ENCODE measurements at places on chromosomes 7 and 10. TPM values are rescaled to one million over a fixed set of nuclear protein-coding genes. Genes with fewer than 3 reads are reported as not detected.
A peak's percentile ranks its signal among the peaks of the same experiment; 100 is the strongest.

TAS2R40 gene
- total RNA-seq = not detected

CHST15 gene
- 15.7 TPM for total RNA-seq

AUTS2 gene
- 16.1 TPM for total RNA-seq

FGFBP3 gene
- 10.5 TPM for total RNA-seq

ZNF273 gene
- total RNA-seq = 0.97 TPM

OR2A25 gene
- total RNA-seq = not detected

SFRP4 gene
- not detected for total RNA-seq

OIT3 gene
- total RNA-seq = 0.10 TPM

ZNF853 gene
- 6.5 TPM for total RNA-seq

SEMA3E gene
- 1.7 TPM for total RNA-seq

LRRC4 gene
- 5.8 TPM for total RNA-seq

ANKRD61 gene
- 0.18 TPM for total RNA-seq

SH2B2 gene
- 6.2 TPM for total RNA-seq

FERD3L gene
- total RNA-seq = not detected

BRI3 gene
- 32.8 TPM for total RNA-seq

GTF2I gene
- 199 TPM for total RNA-seq

AKR1C4 gene
- not detected for total RNA-seq

OR2A1 gene
- not detected for total RNA-seq

KIF11 gene
- total RNA-seq = 44.2 TPM

GRCh38 chr10:34732926-34733325 is 82.2 kb downstream of the PARD3 start:
- DNase-seq = peak; percentile 67

DNA sequence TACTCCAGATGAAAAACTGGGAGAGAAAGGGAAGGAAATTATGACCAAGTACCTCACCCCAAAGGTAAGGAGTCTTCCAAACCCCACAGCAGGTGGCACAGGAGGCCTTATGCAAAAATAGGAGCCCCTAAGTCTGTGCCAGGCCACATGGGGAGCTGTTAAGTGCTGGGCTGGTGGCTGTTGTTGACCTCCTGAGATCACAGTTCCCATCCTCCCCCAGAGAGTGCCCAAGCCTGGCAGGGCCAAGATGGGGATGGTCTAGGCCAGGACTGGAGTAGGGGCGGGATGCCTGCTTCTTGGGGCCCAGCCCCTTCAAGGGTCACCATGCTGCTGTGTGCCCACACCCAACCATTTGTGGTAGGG is 145.8 kb downstream of the RGS10 start:
- no peak for DNase-seq

- peak; percentile 7 for DNase-seq
Measured at GRCh38 chr7:37007268-37007667, 283.0 kb upstream of the AOAH start.

- DNase-seq = no peak
Measured at GRCh38 chr7:106657085-106657991, 3.6 kb downstream of the CCDC71L start.

DNA sequence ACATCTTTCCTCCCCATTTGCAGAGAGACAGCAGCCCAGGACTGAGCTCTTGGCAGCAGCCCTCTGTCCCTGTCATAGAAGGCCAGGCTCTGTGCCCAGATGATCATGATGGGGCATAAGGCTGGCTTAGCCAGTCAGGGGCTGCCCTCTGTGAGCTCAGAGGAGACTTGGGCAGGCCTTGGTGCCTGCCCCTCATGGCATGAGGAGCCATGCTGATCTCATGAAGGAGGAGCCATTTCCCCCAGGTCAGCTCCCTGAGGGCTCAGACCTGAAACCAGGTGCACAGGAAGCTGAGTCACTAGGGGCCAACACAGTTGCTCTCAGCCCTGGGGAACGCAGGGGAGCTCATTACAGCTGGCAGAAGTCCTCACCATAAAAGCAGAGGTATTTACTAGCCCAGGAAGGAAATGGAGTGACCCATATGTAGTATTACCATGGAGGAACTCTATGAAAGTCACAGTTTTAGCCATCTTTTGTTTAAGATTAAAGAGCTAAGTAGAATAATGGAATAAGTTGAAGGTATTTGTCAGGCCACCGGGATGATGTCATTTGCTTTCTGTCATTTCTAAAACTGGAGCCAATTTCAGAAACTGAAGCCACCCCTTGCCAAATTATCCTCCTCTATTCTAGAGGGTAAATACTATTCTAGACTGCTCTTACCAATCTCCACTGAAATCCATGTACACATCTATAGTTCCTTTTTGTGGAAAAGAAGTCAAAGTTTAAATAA is 362.4 kb upstream of the ZNF32 start:
- DNase-seq = no peak

DNA sequence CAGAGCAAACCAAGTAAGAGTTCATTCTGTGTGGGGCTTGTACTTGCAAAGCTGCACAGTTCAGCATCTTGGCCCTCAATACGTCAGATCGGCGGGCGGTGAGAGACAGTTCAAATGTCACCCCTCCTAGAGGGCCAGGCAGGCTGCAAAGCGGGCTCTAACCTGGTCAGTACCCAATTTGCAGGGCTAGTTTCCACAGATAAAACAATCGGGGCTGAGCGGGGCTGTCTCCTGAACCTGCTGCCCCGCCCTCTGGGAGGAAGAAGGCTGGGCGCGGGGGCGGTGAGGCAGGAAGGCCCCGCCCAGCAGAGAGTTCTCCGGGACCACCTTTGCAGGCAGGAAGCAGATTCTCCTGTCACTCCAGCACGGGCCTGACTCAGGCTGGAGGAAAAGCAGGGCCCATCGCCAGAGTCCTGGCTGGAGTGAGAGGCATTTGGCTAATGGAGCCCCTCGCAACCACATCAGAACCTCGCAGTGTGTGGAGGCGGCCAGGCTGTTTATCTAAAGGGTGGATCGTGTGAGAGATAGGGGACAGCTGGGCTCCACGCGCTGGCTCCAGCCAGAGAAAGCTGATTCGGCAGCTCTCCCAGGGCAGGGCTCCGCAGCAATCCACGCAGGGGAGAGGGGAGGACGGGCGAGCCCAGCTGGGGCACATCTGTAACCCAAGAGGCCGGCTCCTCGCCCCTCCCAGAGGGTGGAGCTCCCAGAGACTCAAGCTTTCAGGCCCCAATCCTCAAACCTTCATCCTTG is 83.1 kb downstream of the SH3PXD2A start:
- peak; percentile 93 for DNase-seq

DNA sequence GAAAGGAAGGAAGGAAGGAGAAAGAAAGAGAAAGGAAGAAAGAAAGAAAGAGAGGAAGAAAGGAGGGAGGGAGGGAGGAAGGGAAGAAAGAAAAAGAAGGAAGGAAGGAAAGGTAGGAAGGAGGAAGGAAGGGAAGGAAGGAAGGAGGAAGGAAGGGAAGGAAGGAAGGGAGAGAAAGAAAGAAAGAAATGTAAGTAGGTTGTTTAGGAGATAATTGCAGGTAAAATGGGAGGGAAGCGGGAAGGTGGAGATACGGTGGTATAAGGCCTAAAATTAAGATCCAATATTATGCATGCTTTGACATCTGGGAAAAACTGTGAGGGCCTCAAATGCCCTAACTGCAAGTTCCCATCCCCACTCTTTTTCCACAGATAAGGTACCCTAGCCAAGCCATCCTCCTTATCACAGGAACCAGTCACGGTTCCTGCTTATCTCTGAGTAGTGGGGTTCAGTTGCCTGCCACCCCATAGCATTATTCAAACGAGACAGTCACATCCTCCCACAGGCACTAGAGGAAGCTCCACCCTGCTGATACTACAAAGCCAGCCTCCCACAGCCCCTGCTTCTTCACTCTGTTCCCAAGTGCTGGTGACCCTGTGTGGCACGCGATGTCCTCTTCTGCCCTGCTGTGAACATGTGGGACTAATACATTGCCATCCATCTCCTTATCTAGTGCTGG is 28.7 kb downstream of the ST8SIA6 start:
- DNase-seq = no peak

DNA sequence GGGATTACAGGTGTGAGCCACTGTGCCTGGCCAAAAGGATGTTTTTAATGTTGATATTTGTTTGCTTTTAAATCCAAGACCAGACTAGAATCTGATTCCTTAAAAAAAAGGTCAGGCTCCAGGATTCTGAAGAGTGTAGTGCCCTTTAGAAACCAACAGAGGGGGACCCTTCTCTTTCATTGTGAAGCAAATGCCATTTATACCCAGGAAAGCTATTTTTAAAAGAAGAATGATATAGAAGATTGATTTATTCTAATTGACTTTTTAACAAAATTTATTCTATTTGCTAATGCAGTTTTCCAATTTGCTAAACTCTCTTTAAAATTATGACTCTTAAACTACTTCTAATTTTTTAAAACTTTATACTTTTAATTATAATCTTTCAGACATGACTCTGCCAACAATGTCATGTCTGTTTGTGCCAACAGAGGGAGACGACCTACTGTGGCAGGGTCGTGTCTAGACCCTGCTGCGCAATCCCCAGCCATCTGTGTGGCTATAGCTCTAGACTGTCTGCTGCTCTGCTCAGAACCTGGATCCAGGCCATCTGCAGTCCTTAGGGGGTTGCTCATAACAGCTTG is 201.0 kb upstream of the IMMP2L start:
- peak; percentile 57 for DNase-seq

DNA sequence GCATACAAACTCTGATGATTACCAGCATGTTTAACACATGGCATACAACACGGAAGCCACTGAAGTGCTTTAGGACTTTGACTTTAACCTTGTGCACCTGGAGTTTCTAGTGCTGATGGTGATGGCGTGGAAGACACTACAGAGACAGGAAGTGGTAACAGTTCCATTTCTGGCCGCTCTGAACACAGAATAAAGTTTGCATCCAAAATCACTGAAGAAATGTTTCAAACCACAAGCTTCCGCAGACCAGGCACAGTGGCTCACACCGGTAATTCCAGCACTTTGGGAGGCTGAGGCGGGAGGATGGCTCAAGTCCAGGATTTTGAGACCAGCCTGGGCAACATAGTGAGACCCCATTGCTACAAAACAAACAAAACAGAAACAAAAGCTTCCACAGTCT is 40.3 kb upstream of the TNPO3 start:
- DNase-seq = no peak

- no peak for DNase-seq
Measured at GRCh38 chr7:73737491-73738219, 947 bp downstream of the ABHD11 start.

GRCh38 chr10:851901-852300 is 79.6 kb downstream of the LARP4B start:
- no peak for DNase-seq

DNA sequence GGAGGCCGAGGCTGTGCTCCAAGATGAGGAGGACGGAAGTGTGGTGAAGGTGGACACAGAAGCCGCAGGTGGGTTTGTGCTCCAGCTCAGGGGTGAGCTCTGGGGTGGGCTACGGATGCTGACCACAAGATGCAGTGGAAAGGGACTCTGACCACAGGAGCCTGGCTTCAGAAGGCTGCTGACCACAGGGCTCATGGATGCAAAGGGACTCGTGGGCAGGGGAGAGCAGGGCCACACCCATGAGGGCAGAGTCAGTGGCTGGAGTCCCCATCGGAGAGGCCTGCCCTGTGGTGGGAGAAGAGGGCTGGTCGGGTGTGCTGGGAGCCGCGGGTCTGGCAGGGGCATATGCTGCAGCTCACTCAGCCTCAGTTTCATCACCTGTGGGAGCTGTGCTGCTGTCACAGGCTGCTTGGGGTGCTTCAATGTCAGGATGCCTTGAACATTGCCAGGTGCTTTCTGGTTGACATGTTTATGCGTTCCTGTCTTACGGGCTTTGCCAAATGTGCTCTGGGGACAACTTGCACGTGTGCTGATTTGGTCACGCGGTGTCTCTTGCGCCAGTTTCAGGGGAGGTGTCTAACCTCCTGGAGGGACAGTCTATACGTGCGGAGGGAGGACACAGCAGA is 13.7 kb downstream of the SCART1 start:
- DNase-seq = peak; percentile 26

DNA sequence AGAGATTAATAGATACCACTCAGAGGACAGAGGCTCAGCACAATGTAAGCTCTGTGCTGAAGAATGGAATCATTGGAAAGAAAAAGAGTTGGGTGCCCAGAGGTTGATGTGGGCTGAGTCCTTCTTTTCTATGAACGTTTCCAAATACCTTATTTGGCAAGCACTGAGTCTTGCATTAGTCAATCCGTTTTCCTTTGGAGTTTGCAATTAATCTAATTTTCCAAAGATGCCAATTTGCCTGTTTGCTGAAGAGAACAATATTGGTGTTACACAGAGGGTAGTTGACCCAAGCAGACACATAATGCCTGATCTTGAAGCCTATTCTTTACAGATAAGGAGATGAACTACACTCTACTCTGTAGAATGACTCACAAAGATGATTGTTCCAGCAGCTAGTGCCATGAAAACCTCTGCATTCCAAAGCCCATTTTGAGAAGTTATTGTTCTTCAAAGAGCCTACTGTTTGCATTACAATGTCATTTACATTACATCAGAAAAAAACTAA is 55.4 kb upstream of the MET start:
- DNase-seq = no peak

- no peak for DNase-seq
Measured at GRCh38 chr7:69187824-69188333, 410.4 kb upstream of the AUTS2 start.

GRCh38 chr7:128812514-128813168 is 17.6 kb upstream of the FLNC start:
- DNase-seq = peak; percentile 63

GRCh38 chr10:104928734-104929133 is 287.6 kb downstream of the SORCS3 start:
- DNase-seq = no peak

GRCh38 chr7:54995610-54996363 is 23.0 kb upstream of the EGFR start:
- no peak for DNase-seq

GRCh38 chr7:157152391-157152937 is 13.7 kb downstream of the UBE3C start:
- no peak for DNase-seq

DNA sequence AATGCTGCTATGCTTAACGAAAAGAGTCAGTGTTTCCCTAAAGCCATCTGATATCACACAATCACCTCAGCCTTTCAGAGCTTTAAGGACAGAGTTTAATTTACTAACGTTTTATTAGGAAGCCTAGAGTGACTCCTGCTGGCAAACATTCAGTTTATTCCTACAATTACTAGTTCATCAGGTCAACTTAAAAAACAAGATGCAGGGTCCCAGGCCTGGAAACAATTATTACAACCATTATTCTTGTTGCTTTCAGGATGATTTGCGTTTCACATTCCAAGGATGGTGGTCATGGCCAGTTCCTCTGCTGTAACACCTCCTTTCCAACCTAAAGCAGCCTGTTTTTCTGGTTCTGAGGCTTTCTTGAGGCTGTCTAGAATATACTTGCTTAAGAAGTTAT is 1.5 kb upstream of the FAM53B start:
- DNase-seq = no peak

- DNase-seq = no peak
Measured at GRCh38 chr10:78947226-78947625, 121.5 kb upstream of the ZMIZ1 start.

DNA sequence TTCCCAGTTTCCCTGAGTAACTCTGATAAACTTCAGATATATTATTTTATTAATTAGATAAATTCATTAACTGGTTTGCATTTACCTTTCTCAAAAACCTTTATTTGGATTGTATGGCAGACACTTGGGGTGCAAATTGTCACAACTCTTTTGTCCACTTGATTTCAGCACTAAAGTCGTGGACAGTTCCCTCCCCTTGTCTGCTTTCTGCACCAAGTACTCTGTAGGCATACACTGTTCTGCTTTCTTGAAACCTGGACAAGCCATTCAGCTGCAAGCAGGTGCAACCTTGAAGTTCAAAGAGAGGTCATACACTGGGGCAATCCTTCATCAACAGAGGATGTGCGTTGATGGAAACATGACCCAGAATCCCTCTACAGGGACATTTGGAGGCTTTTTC is 162.9 kb downstream of the ARL5B start:
- no peak for DNase-seq

- DNase-seq = no peak
Measured at GRCh38 chr7:148750442-148751355, 52.0 kb downstream of the CUL1 start.

GRCh38 chr10:46254467-46254866 is 32.3 kb upstream of the ANTXRL start:
- no peak for DNase-seq
